GM23248 (cell line): ENCODE measurements at places on chromosomes 7 and 10. TPM values are rescaled to one million over a fixed set of nuclear protein-coding genes. Genes with fewer than 3 reads are reported as not detected.

Gene MRC1
- total RNA-seq, result not detected in 2 replicates

Gene CUBN
- total RNA-seq, result 0.65 and 2.8 TPM in 2 replicates

GRCh38 chr7:96526496-96526895, 183.2 kb downstream of the SEM1 start:
- no peak for DNase-seq

GRCh38 chr10:100338434-100339036, 8.5 kb upstream of the SCD start:
- DNase-seq, result peak; percentile 75

GRCh38 chr10:71393841-71394475, 2.8 kb upstream of the CDH23 start:
- no peak for DNase-seq

DNA sequence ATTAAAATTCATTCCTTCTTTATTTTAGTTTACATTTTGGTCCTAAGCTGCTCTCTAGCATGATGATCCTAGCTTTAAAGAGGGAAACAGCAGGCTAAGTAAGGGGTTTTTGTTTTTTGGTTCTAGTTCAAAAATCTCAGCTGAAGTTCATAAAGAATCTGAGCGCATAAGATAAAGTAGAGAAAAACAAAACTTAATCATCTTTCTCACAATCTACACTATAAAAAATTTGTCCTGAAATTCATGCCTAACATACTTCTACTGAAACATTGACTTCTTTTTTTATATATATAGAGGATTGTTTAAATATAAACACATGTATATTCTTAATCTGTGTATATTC, 6.8 kb upstream of the IGF2BP3 start:
- DNase-seq, result no peak

- DNase-seq, result no peak
These were observed 30.0 kb upstream of the RAB11FIP2 start for GRCh38 chr10:118076705-118077104.

Gene PSMA2
- 55.1 and 65.2 TPM in 2 replicates for total RNA-seq

Gene JAKMIP3
- total RNA-seq, result not detected in 2 replicates

- no peak for DNase-seq
These were observed 52.5 kb upstream of the NKX6-2 start for GRCh38 chr10:132838346-132838970.

GRCh38 chr10:116098411-116099022, 174.5 kb downstream of the GFRA1 start:
- peak; percentile 58 for DNase-seq

Gene FAM180A
- total RNA-seq, result 53.5 and 60.1 TPM in 2 replicates

Gene RSPH10B2
- 0.76 TPM in 1 of 2 replicates, not detected in the other for total RNA-seq

Gene WEE2
- not detected in 2 replicates for total RNA-seq

Gene EEPD1
- 5.2 and 13.3 TPM in 2 replicates for total RNA-seq

GRCh38 chr10:111234234-111234913, 157.5 kb downstream of the ADRA2A start:
- no peak for DNase-seq

Gene RAB11FIP2
- total RNA-seq, result 13.0 and 16.4 TPM in 2 replicates

DNA sequence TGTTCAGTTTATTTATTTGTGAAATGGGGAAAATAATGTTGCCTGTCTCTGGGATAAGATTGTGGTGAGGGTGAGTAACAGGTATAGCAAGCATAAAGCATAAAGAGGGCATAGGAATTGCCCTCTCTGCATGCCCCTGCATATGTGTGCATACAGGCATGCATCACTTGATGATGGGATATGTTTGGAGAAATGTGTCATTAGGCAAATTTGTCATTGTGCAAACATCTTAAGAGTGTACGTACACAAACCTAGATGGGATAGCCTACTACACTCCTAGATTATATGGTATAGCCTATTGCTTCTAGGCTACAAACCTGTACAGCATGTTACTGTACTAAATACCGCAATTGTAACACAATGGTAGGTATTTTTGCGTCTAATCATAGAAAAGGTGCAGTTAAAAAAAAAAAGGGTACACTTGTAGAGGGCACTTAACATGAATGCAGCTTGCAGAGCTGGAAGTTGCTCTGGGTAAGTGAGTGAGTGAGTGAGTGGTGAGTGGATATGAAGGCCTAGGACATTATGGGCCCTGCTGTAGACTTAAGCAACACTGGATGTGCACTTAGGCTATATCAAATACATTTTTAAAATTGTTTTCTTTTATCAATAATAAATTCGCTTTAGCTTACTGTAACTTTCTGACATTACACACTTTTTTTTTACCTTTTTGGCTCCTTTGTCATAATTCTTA, 386.5 kb upstream of the ANKRD30A start:
- DNase-seq, result no peak
